ENCODE measurements at places on chromosomes 16 and 17. TPM values are rescaled to one million over a fixed set of nuclear protein-coding genes. Genes with fewer than 3 reads are reported as not detected.
A peak's percentile ranks its signal among the peaks of the same experiment; 100 is the strongest.

CFAP97D1 gene
- total RNA-seq: 0.19 TPM

DNA sequence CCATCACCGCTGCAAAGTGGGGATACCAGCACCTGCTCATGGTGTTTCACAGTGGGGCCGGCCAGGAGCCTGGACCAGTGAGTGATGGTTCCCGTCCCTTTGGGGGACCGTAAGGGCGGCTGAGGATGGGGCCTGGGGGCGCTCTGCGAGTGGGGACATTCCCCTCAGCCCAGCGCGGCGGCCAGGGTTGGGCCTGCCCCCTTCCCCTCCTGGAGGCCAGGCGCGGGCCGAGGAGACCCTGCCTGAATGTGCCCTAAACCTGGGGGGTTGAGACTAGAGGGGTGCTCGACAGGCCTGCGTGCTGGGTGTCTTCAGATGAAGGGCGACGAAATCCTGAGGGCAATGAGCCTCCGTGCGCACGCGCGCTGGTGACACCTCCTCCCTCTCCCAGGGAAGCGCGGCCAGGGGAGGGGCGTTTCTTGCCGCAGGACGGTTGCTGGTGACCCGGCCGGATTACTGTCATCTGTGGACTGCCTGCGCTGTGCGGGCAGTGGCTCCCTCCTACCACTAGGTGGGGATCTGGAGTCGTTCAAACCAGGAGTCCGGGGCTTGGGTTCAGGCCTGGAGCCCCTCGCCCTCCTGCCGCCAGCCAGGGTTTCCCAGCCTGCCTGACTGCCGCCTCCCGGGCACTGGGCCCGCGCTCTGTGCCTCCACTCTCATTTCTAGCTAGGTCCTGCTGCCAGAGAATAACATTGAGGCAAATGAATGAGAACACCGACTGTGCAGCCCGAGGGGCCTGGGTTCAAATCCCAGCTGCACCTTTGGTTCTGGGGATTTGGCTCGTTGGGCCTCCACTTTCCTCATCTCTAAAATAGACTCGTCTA is 17.1 kb downstream of the TBX2 start:
- peak; percentile 96 for DNase-seq

INO80E gene
- 39.6 TPM for total RNA-seq

RAMP2 gene
- total RNA-seq: 30.5 TPM

DNA sequence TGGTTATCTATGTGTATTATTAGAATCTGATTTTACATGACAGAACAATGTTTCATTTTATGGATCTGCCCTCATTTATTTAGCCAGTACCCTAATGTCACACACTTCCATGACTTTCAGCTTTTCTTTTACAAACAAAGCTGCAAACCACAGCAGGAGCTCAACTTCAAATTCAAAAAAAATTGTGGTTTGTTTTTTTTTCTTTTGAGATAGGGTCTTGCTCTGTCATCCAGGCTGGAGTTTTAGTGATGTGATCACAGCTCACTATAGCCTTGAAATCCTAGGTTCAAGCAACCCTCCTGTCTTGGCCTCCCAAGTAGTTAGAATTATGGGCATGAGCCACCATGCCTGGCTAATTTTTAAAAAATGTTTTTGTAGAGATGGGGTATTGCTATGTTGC is 8.2 kb upstream of the MPRIP start:
- DNase-seq: no peak

DNA sequence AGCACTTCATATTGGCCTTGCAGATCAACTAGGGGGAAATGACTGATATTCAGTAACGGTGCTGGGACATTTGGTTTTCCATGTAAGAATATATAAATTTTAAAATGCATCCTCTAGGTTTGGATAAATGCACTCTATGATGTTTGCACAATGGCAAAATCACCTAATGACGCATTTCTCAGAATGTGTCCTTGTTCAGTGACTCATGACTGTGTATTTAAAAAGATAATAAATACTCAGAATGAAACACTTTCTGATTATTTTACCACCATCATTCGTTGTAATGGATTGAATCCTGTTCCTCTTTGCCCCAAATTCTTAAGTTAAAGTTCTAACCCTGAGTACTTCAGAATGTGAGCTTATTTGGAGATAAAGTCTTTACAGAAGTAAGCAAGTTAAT is 17.2 kb upstream of the ADGRG1 start:
- DNase-seq: no peak

DNA sequence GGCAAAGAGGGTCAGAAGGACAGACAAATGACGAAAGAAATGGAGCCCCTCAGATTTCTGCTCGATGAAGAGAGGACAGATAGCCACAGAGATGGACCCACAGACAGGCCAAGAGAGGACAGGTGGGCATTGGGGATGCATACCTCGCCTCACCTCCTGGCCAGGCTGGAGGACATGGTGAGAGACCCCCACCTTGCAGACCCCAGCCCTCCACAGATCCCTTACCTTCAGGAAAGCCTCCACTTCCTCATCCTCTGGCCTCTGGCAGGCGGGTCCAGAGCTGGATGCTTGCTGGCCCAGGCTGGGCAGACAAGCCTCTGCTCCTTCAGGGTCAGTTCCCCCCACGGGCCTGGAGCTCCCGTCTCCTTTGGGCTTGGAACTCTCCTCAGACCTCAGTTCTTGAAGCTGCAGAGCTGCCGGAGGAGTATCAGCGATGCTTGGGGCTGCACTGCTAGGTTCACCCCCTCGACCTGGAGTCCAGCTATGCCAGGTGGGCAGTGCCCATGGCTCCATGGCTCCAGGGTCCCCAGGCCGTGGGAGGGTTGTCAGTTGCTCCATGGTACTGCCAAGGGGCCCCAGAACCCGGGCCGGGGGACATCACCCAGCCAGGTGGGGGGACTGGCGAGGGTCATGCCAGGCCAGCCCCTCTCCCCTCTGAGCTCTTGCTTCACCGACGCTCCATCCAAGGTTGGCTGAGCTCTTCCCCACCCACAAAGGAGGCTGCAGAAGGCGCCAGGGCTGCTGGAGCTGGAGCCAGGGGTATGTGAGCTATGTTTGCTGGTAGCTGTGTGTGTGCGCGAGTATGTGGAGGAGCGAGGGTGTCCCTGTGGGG is 1.0 kb downstream of the TSPOAP1 start:
- no peak for DNase-seq

- no peak for DNase-seq
These were observed 5.7 kb downstream of the CDC6 start for GRCh38 chr17:40293363-40293762.

DNA sequence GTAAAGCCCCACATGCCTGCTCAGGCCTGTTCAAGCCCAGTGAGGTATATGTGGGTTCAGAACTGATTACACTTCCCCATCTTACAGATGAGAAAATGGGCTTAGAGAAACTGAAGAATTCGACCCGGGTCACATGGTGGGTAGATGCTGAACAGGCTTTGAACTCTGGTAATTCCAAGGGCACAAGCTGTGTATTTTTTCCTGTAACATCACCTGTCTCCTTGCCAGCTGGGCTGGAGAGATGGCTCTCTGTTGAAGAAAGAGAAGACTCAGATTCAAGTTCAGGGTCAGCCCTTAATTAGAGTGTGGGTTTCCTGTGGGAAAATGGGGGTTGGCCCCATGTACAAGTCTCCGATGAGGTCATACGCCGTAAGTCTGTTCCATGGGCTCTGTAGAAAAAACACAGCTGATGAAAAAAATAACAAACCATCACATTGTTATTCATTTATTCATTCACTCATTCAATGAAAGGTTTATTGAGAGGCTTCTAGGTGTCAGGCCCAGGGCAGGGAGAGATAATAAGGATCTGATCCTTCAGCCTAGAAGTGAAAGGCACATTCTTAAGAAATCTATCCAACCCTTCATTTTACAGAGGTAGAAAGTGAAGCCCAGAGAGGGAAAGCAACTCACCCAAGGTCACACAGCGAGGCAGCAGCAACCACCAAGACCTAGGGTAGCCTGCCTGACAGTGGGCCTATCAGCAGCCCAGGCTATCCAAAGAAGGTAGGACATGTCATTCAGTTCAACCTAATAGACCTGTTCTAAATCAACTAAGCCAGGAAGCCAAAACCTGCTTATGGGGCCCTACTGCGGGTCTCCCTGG is 482.8 kb downstream of the SOX9 start:
- DNase-seq: no peak

- no peak for DNase-seq
These were observed 1.0 kb upstream of the HSBP1 start for GRCh38 chr16:83806731-83807130.

- DNase-seq: no peak
These were observed 24.3 kb downstream of the PLA2G10 start for GRCh38 chr16:14669776-14670175.

JUP gene
- 56.6 TPM for total RNA-seq

DNA sequence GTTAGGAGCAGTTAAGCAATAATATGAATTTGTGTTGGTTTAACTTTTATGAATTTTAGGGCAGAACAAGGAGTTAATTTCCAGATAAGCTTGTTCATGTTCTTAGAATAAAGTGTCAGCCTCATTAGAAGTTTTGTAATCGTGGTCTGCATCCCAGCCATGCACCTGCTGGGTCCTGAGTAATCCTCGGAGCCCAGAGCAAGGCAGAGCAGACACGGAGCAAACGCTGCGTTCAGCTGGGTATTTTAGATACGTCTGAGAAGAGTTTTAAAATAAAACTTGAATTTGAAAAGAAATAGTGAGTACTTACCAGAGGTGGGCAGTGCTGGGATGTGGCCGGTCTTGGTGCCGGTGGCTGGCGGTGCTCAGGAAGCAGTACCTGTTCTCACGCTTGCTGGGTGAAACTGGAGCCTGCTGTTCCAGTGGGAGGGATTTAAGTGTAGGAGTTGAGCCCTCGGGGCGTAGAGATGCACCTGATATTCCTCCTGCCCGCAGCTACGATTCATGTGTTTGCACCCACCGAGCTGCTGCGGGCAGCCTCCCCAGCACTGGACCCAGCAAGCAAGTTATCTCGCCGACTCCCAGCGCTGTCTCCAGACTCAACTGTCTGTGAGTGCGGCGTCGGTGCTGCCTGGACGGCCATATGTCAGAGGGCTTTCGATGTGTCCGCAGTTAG is at the start of gene ZNF750:
ZNF750 (minus strand) TSS at position 406 of the 676 bp plus-strand sequence. CDS start 7,568 bp downstream, outside the sequence.
- no peak for DNase-seq

GRCh38 chr17:57477522-57478362 is 221.4 kb downstream of the MSI2 start:
- no peak for DNase-seq

C16orf74 gene
- total RNA-seq: 2.4 TPM

DNA sequence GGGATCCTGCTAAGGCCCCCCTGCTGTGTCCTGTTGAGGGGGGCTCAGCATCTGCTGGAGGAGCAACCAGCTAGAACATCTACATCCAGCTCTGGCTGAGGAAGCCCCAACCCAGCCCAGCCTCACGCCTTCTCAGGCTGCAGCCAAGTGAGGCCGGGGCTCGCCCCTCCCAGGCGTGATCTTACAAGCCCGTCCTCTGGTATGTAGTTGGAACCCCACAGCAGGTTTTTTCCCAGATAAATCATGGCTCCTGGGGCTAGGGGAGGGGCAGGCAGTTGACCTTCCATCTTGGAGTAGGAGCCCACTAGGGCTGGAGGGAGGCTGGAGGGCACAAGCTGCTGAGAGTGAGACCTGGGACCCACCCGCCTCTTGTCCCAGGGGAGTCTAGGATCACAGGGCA is 4.7 kb downstream of the FAM83G start:
- DNase-seq: no peak

TBC1D3C gene
- not detected for total RNA-seq

PTGES3L gene
- 18.3 TPM for total RNA-seq

RPH3AL gene
- total RNA-seq: 18.8 TPM

OR3A3 gene
- total RNA-seq: not detected

DNA sequence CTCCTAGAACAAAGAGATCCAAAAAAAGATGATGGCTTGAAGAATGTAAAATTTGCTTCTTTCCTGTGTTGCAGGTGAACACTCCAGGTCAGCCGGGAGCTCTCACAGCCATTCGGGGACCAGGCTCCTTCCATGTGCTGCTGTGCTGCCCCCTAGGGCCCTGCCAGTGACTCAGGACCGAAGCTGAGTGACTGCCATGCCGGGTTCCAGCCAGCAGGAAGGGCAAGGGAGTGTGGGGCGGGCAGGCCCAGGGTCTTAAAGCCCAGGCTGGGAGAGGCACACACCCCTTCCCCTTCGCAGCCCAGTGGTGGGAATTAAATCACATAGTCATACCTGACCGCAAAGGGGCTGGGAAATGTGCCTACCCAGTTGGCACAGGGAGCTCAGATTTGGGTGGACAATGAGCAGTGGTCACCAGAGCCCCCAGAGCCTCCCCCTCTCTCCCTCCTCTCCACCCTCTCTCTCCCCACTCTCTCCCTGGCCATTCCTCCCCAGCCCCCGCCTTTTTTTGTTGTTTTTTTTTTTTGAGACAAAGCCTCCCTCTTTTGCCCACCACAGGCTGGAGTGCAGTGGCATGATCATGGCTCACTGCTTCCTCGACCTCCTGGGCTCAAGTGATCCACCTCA is 11.5 kb downstream of the EPOP start:
- no peak for DNase-seq

- no peak for DNase-seq
These were observed 21.3 kb downstream of the ADGRG5 start for GRCh38 chr16:57563761-57564160.

RAB26 gene
- not detected for total RNA-seq

CFAP52 gene
- total RNA-seq: 1.2 TPM

PLA2G10 gene
- total RNA-seq: not detected

JPH3 gene
- total RNA-seq: 0.45 TPM

GRCh38 chr17:45813048-45813725 is 29.1 kb downstream of the CRHR1 start:
- DNase-seq: no peak

DNA sequence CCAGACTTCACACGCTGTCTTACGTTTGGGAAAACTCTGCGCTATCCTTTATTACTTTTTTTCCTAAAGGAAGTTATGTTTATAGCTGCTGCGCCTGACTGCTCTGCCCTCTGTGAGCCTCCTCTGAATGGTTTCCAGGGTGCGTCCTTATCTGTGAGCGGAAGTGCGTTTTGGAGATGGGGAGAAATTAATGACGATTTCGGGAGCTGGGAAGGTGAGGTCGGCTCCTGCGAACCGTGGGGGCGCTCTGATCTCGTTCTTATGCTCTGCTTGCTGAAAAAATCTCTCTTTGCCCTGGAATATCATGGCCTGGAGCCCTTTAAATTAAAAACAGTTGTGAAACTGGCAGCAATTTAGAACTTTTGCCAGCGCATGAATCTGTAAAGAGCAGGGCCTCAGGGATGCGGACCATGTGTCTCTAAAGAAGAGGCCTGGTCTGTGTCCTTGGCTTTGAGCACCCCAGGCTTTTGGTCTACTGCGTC is 135.7 kb upstream of the ZFHX3 start:
- no peak for DNase-seq

MON1B gene
- 33.8 TPM for total RNA-seq

TPSD1 gene
- 5.3 TPM for total RNA-seq

CEMP1 gene
- total RNA-seq: not detected

MEIOC gene
- total RNA-seq: not detected

GRCh38 chr16:66523861-66524354 is 26.0 kb downstream of the TK2 start:
- DNase-seq: no peak

CDH5 gene
- total RNA-seq: 62.8 TPM
